Bronchial epithelial cell (primary cell): ENCODE measurements at places on chromosomes 1 and 21.

- no peak for DNase-seq
These were observed 175.6 kb upstream of the HP1BP3 start for GRCh38 chr1:20962576-20963258.

DNA sequence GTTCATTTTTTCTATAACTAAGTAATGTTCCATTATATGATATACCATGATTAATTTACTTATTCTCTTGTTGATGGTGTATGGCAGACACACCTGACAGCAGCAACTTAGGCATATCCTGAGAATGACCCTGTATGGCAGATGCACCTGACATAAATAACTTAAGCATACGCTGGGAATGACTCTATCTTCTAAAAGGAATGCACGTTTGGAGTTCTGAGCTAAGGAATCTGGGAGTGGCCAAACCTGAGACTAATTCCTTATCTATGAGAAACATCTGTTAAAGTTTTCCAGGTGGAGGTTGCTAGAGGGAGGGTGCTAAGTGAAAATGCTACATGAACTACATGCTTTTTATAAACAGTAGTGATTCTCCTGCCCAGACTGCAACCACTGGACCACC lies 96.7 kb upstream of the RGS18 start:
- DNase-seq: peak; percentile 12

DNA sequence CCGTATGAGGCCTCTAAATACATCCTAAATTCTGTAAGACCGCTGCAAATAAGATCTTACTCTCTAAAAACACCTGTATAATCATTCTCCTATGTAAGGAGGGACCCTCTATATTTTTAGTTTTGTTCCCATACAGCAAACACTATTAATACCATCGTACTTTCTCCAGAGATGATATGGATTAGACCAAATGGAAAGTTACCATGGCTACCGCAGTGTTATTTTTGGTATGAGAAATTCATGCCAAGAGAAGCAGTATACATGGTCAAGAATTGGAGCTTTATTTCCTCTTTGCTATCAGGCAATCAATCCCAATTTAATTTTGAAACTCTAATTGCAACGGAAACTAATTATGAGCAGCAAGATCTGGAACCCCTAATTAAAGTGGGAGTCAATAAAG lies 70.0 kb downstream of the BCAR3 start:
- DNase-seq: no peak

GRCh38 chr21:38178653-38179470 lies 77.9 kb upstream of the KCNJ15 start:
- peak; percentile 91 for DNase-seq

GRCh38 chr21:28459193-28459592 lies 533.5 kb downstream of the LTN1 start:
- DNase-seq: no peak

GRCh38 chr1:200364091-200364759 lies 45.6 kb downstream of the ZNF281 start:
- DNase-seq: peak; percentile 37

GRCh38 chr1:108011295-108011694 lies 46.3 kb upstream of the VAV3 start:
- no peak for DNase-seq

DNA sequence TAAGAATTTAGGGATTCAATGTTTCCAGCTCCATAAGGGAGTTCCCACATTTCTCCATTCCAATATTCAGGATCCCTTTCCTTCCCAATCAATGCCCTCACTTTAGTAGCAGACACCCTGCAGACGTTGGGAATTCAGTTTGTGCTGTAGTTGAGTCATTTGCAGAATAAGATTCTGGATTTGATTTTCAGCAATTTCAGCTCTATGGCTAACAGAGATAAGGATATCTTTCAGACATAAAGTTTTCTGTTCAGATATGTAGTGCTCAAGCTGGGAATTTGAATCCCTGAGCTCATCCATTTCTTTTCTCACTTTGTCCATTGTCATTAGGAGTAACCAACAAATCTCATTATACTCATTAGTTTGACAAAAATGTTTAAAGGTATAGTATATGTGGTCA lies 13.1 kb downstream of the MPZL1 start:
- no peak for DNase-seq

DNA sequence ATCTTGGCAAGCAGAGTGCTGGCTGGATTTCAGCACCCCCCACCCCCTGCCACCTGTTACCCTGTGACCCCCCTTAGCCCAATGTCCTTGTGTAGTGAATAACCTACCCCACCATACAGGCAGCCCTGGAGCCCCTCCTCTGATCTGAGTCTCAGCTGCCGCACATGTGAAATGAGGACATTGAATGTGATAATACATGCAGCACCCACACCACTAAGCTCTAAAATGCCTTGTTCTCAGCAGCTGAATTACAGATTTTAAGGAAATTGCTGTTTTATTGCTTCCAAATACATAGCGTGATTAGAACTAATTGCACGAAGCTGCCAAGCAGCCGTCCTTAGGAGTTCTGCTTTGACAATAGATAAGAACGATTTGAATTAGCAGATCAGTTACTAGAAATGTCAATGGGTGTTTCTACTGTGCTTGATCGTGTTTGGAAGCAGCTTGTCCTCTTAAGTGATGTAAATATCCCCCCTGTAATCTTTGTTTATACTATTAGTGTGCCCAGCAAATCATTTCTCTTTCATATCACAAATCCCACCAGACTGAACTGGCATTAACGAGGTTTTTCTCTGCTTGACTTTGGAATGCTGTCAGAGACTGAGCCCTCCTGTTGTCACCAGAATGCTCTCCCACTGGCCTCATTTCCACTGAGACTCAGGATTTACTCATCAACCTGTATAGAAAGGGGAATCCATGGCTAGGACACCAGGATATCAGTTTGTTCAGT lies 4.9 kb downstream of the SLAMF8 start:
- DNase-seq: no peak

GRCh38 chr1:224860488-224861338 lies 68.8 kb upstream of the DNAH14 start:
- DNase-seq: no peak
